MG63 (cell line): ENCODE measurements at places on chromosomes 5 and 9. TPM values are rescaled to one million over a fixed set of nuclear protein-coding genes. Genes with fewer than 3 reads are reported as not detected.

Gene OGN
- 0.33 TPM in 1 of 2 replicates, not detected in the other for total RNA-seq

Gene PCDHGA6
- total RNA-seq: 0.20 and 2.3 TPM in 2 replicates

Gene PTGES2
- 114 and 120 TPM in 2 replicates for total RNA-seq

Gene OR1K1
- not detected in 2 replicates for total RNA-seq

Gene GRIN1
- total RNA-seq: not detected in 2 replicates

Gene OR13D1
- not detected in 2 replicates for total RNA-seq

Gene SGCD
- 0.49 and 0.67 TPM in 2 replicates for total RNA-seq

Gene PCDHGB2
- total RNA-seq: 1.6 and 2.5 TPM in 2 replicates

Gene ITGA2
- 0.95 and 2.6 TPM in 2 replicates for total RNA-seq

Gene MAP1B
- 45.2 and 52.1 TPM in 2 replicates for total RNA-seq

Gene NR2F1-AS1
- total RNA-seq: 8.1 and 15.1 TPM in 2 replicates

Gene ARL15
- 2.2 and 5.8 TPM in 2 replicates for total RNA-seq

Gene CAVIN4
- total RNA-seq: 0.69 and 0.82 TPM in 2 replicates

Gene SHC3
- total RNA-seq: 0.69 TPM in 1 of 2 replicates, not detected in the other

Gene IL33
- 0.25 and 0.69 TPM in 2 replicates for total RNA-seq

Gene ADRA1B
- total RNA-seq: 0.25 and 0.56 TPM in 2 replicates

Gene ITGA1
- 0.69 and 1.4 TPM in 2 replicates for total RNA-seq

Gene IQGAP2
- 4.1 and 12.3 TPM in 2 replicates for total RNA-seq

Gene SPATA31C1
- not detected in 2 replicates for total RNA-seq

Gene FGF1
- total RNA-seq: 0.57 and 1.1 TPM in 2 replicates

Gene SEMA5A
- 22.3 and 27.9 TPM in 2 replicates for total RNA-seq

Gene AHRR
- total RNA-seq: 20.6 and 24.5 TPM in 2 replicates

Gene SLC6A19
- not detected in 2 replicates for total RNA-seq

Gene ROPN1L
- total RNA-seq: 3.0 and 5.4 TPM in 2 replicates

Gene AQP3
- total RNA-seq: 19.7 TPM in 1 of 2 replicates, not detected in the other

Gene CYSTM1
- 12.9 and 29.4 TPM in 2 replicates for total RNA-seq

Gene PPIC
- 30.6 and 38.7 TPM in 2 replicates for total RNA-seq

Gene EXOSC2
- total RNA-seq: 31.4 and 46.4 TPM in 2 replicates

Gene MEIKIN
- not detected in 2 replicates for total RNA-seq
